ENCODE measurements at places on chromosomes 2 and 18.
A peak's percentile ranks its signal among the peaks of the same experiment; 100 is the strongest.

- no peak for DNase-seq
These were observed 80.4 kb downstream of the ARHGEF4 start for GRCh38 chr2:130917006-130917688.

DNA sequence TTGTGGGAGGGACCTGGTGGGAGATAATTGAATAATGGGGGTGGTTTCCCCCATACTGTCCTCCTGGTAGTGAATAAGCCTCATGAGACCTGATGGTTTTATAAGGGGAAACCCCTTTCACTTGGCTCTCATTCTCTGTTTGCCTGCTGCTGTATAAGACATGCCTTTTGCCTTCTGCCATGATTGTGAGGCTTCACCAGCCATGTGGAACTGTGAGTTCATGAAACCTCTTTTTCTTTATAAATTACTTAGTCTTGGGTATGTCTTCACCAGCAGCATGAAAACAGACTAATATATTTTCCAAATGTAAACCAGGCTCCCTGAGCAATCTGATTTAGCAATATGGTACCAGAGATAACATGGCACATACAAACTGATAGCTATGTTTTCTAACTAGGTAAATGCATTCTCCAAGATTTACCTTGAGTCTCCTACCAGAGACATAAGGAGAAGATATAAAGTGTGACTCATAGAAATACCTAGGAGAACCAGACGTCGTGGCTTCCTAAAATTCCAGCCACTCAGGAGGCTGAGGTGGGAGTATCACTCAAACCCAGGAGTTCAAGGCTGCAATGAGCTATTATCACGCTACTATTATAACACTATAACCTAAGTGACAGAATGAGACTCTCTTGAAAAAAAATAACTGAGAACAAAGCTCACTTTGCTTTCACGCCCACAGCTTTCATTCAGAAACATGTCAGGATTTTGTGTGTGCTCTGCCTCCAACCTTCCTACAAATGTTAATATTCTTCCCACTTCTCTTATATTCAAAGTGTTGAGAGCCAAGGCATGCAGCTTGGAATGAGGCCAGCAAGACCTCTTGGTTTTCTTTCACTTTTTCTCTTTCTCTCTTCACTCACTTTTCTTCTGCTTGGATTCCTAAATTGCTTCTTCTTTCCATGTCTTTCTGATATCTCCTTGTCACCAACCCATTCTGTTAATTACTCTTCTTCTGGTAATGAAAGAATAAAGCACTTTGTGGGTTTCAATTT is 263.9 kb upstream of the UBE2E3 start:
- no peak for DNase-seq

DNA sequence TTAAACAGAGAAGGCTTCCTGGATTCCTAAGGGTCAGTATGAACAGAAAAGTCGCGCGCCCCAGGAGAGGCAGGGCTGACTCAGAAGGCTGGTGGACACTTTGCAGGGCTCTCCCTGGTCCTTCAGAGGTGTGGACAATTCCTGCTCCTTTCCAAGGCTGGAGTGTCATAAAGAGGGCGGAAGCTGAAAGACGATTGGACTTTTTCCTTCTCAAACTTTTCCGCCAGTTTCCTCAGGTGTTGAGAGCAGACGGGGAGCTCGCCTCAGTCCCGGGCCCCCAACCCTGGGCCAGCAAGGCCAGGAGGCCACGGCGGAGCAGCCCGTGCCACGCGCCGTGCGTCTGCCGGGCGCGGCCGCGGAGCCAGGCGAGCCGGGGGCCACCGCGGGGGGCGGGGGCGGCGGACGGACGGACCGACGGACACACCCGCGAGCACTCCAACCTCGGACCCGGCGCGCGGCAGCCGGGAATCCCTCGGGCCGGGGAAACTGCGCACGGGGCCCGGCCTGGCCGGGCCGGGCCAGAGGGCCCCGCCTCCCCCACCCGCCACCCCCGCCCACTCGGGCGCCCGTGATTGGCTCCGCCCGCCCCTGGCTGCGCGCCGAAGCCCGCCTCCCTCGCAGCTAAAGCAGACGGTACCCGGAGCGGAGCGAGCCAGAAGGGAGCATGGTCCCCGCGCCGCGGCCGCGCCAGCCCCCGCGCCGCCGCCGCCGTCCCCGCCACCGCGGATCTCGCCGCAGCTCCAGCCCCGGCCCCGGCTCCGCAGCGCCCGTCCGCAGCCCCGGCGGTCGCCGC is at the start of gene KLHL29:
Gene KLHL29, plus strand, starts transcription at position 629 of the 793 bp plus-strand sequence. CDS start 177,018 bp downstream, outside the sequence.
- DNase-seq: peak; percentile 66

GRCh38 chr2:138013639-138014038 is 49.4 kb downstream of the HNMT start:
- no peak for DNase-seq

DNA sequence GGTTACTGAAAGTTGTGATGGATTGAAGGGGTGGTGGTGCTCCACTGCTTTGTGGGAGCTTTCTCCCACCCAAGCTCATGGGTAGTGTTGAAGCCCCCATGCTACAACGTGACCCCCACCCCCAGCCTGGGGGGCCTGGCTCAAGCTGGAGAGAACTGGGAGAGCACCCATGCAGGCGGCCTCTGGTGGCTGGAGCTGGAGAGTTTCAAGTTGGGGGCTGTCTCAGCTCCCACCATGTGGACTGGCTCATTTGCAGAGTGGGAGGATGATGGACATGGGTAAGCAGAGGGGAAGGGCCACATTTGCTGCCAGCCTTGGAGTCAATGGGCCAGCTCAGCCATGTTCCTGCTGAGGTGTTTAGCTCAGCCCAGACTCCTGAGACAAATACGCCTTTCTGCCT is 62.8 kb downstream of the INPP4A start:
- no peak for DNase-seq

DNA sequence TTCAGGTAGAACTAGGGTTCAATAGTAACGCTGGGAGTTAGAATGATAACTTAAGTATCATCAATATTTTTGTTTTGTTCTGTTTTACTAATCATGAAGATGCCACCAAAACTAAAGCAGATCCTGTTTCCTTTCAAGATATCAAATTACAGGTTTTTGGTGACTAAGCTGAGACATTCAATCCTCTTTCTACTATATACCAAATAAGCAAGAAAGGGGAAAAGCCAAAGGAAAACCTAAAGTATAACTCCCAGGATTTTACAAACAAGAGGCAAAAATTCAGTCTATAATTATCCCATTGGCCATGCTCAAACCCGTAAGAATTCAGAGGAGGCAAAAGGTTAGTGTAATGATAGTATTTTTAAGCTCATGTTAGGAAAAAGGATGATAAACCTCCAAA is 175.2 kb upstream of the CCDC150 start:
- DNase-seq: no peak

DNA sequence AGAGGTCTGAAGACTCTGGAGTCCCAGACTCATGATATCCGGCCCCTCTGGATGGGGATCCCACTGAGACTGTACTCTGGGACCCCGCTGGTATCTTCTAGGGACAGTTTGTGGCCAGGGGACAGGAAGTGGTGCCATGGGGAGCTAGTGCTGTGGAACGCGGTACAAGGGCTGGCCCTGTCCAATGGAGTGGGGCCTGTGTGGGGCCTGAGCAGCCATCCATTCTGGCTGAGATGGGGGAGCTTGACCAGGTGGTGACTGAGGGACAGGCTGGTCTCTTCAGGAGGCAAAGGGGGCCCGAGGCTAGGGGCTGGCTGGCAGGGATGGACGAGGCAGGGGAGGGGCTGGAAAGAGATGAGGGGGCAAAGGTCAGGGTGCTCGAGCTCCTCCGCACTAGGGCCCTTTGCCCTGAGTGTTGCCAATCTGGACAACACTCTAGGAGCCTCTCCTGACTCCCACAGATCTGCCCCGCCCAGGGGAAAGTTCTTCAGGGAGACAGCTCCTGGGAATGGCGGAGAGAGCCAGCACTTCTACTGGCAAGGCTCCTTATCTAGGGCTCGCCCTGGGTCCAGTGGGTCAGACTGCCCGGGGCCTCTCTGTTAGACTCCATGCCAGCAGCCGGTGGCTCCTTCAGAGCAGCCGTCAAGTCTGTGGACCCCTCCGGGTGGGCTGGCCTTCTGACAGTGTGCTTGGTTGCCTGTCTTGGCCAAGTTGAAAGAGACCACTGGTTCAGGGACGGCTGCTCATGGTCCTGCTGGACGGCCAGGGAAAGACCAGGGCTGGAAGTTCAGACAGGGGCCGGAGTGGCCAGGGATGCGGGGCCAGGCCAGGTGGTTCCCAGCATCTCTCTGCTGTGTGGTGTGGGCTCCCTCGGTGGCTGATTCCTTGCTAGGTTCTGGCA is 12.3 kb downstream of the MALL start:
- DNase-seq: no peak

DNA sequence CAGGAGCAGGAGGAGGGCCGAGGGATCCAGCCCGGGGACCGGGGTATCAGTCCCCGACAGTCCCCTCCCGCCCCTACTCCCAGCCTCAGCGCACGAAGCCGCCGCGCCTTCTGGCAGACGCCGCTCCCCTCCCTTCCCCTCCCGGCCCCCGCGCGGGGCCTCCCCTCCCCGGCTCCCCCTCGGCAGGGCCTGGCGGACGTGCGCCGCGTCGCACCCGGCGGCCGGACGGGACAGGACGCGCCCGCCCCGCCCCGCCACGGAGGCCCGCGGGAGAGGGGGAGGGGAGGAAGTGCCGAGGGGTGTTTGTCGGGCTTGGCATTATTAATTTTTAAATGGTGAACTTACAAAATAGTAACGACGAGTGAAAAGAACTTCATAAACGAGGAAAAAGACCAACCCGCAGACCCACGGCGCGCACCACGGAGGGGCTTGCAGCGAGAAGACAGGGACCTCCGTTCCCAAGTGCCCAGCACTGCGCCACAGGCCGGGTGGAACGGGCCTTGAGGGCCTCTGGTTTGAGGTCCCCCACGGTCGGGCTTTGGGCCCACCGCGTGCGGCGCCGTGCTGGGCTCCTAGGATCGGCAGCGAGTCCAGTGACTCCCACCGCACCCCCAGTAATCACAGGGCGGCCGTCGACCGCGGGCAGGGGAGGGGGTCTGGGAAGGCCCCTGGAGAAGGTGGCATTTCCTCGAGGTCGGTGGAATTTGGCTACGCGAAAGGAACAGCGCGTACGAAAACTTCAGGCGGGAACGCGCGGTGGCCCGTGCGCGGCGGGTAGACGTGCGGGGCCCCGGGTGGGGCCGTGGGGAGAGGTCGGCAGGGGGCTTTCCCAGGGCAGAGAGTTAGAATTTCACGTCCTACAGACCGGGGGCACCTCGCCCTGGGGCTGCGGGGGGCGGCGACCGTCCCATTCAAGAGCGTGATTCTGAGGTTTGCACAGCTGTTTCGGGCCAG is 954 bp upstream of the CTDSP1 start:
- DNase-seq: peak; percentile 79

DNA sequence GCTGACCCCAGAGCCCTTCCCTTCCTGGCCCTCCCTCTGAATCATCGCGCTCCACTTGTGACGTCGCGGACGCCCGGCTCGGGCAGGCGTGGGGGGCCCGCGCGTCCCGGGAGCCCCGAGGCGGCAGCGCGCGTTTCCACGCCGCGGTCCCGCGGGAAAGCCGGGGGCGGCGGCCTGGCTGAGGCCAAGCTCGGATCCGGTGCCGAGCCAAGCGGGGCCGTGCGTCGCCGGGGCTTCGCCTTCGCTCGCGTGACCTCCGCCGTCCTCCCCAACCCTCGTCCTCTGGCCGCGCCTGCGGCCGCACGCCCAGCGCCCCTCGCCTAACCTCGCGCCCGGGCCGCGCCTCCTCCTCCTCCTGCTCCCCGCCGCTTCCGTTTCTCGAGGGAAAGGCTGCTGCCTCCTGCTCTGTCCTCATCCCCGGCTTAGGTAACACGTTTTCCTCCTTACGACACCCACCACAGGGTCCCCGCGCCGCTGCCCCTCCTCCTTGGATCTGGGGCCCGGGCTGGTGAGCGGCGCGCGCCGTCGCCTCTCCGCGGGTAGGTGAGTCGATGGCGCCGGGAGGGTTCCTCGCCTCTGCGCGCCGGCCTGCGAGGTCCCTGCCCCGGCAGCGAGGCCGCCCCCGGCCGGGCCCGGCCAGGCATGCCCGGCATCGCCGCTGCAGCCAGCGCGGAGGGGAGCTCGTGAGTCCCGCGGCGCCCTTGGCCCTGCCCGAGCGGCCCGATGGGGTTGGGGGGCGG is at the start of gene INPP1:
Gene INPP1, plus strand, starts transcription at position 54 of the 740 bp plus-strand sequence. CDS start 16,514 bp downstream, outside the sequence.
- DNase-seq: peak; percentile 53

GRCh38 chr2:21836719-21837118 is 713.0 kb downstream of the TDRD15 start:
- DNase-seq: no peak

GRCh38 chr18:63679820-63680606 is 18.3 kb upstream of the SERPINB3 start:
- no peak for DNase-seq

DNA sequence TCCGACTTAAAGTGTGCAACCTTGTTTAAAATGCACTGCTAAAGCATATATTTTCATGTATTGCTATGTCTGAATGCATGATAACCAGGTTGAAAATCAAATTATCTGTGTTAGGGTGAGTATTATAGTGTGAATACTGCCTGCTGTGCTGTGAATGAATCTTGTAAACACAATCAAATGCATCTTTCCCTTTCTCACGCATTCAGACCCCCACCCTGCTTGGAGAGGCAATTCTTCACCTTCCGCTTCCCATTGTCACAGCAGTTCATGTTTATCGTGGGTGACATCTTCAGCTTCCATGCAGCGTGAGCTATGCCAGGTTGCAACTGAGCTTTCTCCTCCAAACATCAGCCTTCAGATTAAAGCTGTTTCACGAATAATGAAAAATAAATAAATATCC is 418.0 kb downstream of the MEIS1 start:
- no peak for DNase-seq

- DNase-seq: no peak
These were observed 239.0 kb downstream of the PHLPP1 start for GRCh38 chr18:62954366-62954765.

- DNase-seq: no peak
These were observed 10.1 kb upstream of the SESTD1 start for GRCh38 chr2:179274749-179275148.

- no peak for DNase-seq
These were observed 173.8 kb upstream of the SIX3 start for GRCh38 chr2:44767691-44768090.

DNA sequence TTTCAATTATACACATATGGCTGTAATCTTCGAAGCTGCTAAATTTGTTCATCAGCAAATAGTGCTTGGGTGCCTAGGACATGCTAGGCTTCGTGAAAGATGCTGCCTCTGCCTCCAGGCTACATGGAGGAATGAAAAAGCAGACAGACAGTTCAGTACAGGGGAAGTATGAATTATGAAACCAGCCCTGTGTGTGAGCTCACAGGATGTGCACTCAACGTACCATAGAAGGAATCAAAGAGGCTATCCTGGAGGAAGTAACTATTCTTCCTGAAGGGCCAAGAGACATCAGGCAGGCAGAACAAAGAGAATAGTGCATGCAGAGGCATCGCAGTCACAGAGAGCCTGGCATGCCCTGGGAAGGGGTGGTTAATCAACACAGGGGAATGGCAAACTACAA is 61.4 kb downstream of the DYM start:
- DNase-seq: no peak

- DNase-seq: no peak
These were observed 78.4 kb upstream of the ZSWIM2 start for GRCh38 chr2:186927185-186927866.

- no peak for DNase-seq
These were observed 122.8 kb downstream of the TMEM200C start for GRCh38 chr18:5772306-5773105.
